Dorsolateral prefrontal cortex (tissue), 122 donors: ENCODE measurements at places on chromosomes 11 and 22.

GRCh38 chr11:119432484-119433357, 9.7 kb upstream of the THY1 start:
- DNase-seq, result no peak

DNA sequence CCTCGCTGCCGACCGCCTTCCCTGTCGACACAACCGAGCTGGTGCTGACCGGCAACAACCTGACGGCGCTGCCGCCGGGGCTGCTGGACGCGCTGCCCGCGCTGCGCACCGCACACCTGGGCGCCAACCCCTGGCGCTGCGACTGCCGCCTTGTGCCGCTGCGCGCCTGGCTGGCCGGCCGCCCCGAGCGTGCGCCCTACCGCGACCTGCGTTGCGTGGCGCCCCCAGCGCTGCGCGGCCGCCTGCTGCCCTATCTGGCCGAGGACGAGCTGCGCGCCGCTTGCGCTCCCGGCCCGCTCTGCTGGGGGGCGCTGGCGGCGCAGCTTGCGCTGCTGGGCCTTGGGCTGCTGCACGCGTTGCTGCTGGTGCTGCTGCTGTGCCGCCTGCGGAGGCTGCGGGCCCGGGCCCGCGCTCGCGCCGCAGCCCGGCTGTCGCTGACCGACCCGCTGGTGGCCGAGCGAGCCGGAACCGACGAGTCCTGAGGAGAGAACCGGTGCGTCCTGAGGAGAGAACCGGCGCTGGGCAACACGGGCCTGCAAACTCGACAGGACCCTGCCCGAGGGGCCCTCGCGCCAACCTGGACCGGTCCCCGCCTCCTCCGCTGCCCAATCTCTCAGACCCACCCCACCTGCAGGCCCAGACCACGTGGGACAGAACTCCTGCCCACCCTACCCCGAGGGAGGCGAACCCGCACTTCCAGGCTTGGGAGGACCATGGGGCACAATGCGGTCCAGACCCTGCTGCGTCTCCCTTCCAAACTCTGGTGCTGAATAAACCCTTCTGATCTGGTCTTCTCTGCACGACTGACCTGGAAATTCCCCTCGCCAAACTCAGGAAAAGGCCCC, 866 bp downstream of the GP1BB start:
- no peak for DNase-seq

DNA sequence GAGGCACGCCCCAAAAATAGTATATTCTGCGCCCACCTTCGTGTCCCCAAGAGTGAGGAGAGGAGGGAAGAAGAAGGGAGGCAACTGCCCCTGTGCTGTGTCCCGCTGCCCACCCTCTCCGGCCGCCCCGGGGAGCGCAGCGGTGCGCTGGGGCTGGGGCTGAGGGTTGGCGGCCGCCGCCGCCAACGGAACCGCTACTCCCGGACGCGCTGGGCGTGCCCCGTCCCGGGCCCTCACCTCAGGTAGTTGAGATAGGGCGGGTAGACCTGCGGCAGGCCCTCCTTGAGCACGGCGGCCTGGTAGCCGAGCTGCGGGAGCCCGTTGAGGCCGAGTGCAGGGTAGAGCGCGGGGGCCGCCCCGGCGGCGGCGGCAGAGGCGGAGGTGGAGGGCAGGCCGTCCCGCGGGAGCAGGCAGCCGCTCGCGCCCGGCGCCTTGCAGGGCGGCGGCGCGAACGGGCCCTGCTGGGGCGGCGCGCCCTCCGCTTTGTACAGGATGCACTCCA, 2.4 kb downstream of the PGR start:
- no peak for DNase-seq

- peak; percentile 22 for DNase-seq
Measured at GRCh38 chr11:62770778-62771143, 435 bp upstream of the TAF6L start.

- DNase-seq, result no peak
Measured at GRCh38 chr11:119166368-119167076, 2.0 kb upstream of the NLRX1 start.

GRCh38 chr11:61505640-61506155, 2.9 kb upstream of the LRRC10B start:
- no peak for DNase-seq

DNA sequence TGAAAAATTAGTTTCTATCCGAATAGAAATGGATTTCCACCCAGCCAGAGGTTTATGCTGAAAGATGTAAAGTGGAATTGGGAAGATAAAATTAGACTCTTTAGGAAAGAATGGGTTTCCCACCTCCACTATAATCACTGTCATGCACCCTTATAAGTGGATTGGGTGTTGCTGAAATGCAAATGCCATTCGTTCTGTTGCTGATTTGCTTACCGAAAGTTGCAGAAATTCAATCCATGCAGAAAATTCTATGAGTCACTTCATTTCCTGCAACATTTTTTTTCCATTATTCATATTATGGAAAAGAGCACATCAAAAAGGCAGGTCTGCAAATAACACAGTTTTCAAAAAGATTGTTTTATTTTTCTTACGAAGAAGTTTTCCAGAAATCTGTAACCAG, 65.6 kb downstream of the LDLRAD3 start:
- no peak for DNase-seq

DNA sequence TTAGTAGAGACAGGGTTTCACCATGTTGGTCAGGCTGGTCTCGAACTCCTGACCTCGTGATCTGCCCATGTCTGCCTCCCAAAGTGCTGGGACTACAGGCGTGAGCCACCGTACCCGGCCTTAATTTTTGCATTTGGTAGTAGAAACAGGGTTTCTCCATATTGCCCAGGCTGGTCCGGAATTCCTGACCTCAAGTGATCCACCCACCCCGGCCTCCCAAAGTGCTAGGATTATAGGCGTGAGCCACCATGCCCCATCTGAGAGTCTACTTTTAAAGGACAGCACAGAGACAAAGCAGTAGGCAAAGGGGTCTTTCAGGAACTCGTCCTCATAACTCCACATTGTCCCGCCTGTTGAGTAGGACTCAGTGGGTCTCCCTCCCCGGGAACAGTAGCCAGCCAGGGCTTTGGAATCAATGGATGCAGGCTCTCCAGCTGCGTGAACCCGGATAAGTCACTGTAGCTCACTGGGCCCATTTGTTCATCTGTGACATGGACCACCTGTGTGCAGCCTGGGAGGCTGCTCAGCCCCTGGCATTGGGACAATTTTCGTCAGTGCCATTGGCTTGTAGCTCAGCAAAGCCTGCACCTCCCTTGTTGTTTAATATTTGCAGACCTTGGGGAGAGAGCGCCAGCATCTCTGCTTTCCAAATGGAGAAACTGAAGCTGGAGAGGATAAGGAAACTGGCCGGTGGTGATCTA, 86.1 kb downstream of the ARHGAP8 start:
- no peak for DNase-seq

GRCh38 chr11:64564947-64565889, 25.8 kb upstream of the SLC22A12 start:
- DNase-seq, result no peak
